PC-3 (cell line): ENCODE measurements at places on chromosomes 4 and X.

DNA sequence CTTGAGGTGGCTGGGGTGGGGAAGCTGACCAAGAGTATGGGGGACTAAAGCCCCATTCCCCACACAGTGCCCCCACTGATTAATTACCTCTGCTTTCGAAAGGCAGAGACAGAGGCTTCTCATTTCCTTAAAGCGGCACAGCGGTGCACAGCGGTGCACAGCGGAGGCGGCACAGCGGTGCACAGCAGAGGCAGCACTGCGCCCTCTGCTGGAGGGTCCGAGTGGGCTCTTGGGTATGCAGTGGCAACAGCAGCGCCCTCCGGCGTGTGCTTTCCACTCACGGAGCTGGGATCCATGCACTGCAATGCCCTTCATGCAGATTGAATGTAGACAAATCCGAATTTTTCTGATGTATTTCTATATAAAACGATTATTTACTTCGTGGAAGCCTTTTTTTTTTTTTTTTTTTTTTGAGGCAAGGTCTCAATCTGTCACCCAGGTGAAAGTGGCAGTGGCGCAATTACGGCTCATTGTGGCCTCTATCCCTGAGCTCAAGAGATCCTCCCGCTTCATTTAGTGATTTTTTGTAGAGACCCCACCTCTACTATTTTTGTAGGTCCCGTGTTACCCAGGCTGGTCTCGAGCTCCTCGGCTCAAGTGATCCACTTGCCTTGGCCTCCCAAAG is 19.7 kb upstream of the PRPS2 start:
- no peaks in the 10 kb centered on the region for H3K36me3 ChIP-seq
- 0 out of 2 replicates have a peak, but pooled peaks cover 6% of the 10 kb centered on the region for H3K27me3 ChIP-seq
- H3K4me3 ChIP-seq = peak overlapping the region; percentile 59; the same call in 1 of the 2 replicates

- no peaks in the 10 kb centered on the region for H3K4me1 ChIP-seq
- H3K36me3 ChIP-seq = no peaks in the 10 kb centered on the region
- no peak overlapping the region for H3K27ac ChIP-seq
- H3K27me3 ChIP-seq = no peaks in the 10 kb centered on the region
- H3K4me3 ChIP-seq = no peak overlapping the region
- DNase-seq = no peak
Measured at GRCh38 chr4:149891426-149891825, 75.8 kb upstream of the IQCM start.

- H3K36me3 ChIP-seq = no peaks in the 10 kb centered on the region
- peaks cover 7% of the 10 kb centered on the region for H3K4me1 ChIP-seq
- no peak for DNase-seq
- H3K27me3 ChIP-seq = no peaks in the 10 kb centered on the region
Measured at GRCh38 chr4:128455480-128455879, 167.9 kb upstream of the PGRMC2 start.

DNA sequence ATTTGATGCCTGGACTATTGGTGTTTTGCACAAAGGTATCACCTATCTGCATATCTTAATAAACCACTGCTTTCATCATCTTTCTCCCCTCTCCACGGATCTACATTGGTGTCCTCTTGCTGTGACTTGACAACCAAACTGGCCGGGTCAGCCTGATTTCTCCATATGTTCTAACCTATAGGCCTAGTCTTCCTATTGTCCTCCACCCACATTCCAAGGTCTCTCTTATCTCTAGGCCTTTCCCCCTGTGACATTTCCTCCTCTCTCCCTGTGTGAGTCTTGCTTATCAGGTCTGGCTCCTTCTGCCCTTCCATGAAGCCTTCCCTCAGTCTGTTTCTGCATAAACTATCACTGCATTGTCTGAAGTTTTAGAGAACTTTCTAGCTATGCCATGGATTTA is 33.7 kb downstream of the ARHGAP24 start:
- H3K4me3 ChIP-seq = no peak overlapping the region
- no peak for DNase-seq
- no peaks in the 10 kb centered on the region for H3K36me3 ChIP-seq
- H3K27ac ChIP-seq = no peak overlapping the region
- no peaks in the 10 kb centered on the region for H3K4me1 ChIP-seq
- H3K27me3 ChIP-seq = no peaks in the 10 kb centered on the region

GRCh38 chr4:56972389-56972788 is 5.0 kb downstream of the NOA1 start:
- 0 out of 2 replicates have a peak, but pooled peaks cover 4% of the 10 kb centered on the region for H3K4me1 ChIP-seq
- H3K27ac ChIP-seq = no peak overlapping the region
- H3K36me3 ChIP-seq = peaks cover 55% of the 10 kb centered on the region
- H3K27me3 ChIP-seq = no peaks in the 10 kb centered on the region
- no peak overlapping the region for H3K4me3 ChIP-seq
- DNase-seq = no peak

DNA sequence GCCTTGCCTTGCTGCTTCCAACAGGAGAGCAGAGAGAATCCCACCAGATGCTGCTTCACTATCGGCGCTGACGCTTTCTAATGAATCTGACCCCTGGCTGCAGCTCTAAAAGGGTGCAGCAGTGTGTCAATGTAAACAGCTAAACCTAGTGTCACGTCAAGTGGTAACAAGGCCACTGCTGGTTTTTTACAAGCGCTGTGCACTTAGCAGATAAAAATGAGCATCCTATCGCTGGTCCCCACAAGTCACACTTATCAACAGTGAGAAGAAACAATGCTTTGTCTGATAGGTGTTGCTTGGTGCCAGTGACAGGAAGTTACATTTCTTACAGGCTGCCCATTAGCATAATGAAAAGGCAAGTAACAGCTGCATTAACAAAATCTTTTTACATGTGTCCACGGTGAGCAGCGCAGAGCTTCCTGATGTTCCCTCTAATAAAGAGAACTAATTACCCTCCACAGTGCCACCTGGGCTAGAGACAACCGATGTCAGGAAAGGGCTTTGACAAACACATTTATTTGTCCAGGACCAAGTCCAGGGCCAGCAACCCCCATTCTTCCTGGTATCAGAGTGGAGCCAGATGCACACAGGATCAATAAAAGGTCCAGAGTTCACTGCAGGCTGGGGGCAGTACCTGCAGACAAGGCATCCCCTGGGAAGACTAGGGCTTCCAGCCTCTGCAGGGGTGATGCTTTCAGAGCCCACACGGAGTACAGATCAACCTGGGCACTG is 176.0 kb downstream of the MGST2 start:
- H3K27me3 ChIP-seq = no peaks in the 10 kb centered on the region
- no peak overlapping the region for H3K27ac ChIP-seq
- no peaks in the 10 kb centered on the region for H3K36me3 ChIP-seq
- DNase-seq = no peak
- H3K4me3 ChIP-seq = no peak overlapping the region

- peaks cover 18% of the 10 kb centered on the region for H3K4me1 ChIP-seq
- peak within 1 kb of the TSS; percentile 69 for H3K4me3 ChIP-seq
- DNase-seq = peak; percentile 30
Measured at GRCh38 chrX:49162620-49163019, at the start of gene MAGIX. Gene MAGIX, plus strand, starts transcription at chrX:49162758. Its CDS starts 132 bp downstream, at chrX:49162890.

- H3K36me3 ChIP-seq = peaks cover 78% of the 10 kb centered on the region
- DNase-seq = no peak
- no peak overlapping the region for H3K27ac ChIP-seq
- H3K27me3 ChIP-seq = no peaks in the 10 kb centered on the region
- H3K4me3 ChIP-seq = no peak overlapping the region
Measured at GRCh38 chr4:143549928-143550327, 36.4 kb downstream of the SMARCA5 start.

- DNase-seq = no peak
- no peaks in the 10 kb centered on the region for H3K27me3 ChIP-seq
- H3K36me3 ChIP-seq = no peaks in the 10 kb centered on the region
Measured at GRCh38 chrX:71923516-71923915, 12.9 kb downstream of the NHSL2 start.

GRCh38 chrX:112613039-112613438 is 66.7 kb downstream of the LHFPL1 start:
- no peak overlapping the region for H3K27ac ChIP-seq
- no peaks in the 10 kb centered on the region for H3K4me1 ChIP-seq

- H3K4me1 ChIP-seq = no peaks in the 10 kb centered on the region
- no peaks in the 10 kb centered on the region for H3K27me3 ChIP-seq
- no peak for DNase-seq
- H3K4me3 ChIP-seq = no peak overlapping the region
Measured at GRCh38 chr4:103092245-103092644, 7.4 kb downstream of the BDH2 start.

DNA sequence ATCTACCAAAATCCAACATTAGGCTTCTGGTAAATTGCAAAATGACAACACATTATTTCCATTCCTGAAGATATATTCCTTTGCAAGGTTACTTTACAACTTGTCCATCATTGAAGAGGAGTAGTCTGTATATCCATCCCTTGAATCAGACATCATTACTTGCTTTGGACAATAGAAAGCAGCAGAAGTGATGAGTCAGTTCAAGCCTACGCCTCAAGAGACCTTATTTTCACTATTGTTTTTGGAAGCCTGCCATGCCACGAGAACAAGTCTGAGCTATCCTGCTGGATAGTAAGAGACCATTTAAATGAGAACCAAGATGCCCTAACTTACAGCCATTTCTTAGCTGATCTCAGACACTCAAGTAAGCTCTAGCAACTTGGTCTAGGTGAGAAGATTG is 246.0 kb upstream of the HHIP start:
- no peaks in the 10 kb centered on the region for H3K27me3 ChIP-seq
- H3K4me1 ChIP-seq = peaks cover 4% of the 10 kb centered on the region; the same call in 1 of the 2 replicates
- H3K36me3 ChIP-seq = no peaks in the 10 kb centered on the region
- no peak overlapping the region for H3K4me3 ChIP-seq
- DNase-seq = peak; percentile 93
- H3K27ac ChIP-seq = no peak overlapping the region

DNA sequence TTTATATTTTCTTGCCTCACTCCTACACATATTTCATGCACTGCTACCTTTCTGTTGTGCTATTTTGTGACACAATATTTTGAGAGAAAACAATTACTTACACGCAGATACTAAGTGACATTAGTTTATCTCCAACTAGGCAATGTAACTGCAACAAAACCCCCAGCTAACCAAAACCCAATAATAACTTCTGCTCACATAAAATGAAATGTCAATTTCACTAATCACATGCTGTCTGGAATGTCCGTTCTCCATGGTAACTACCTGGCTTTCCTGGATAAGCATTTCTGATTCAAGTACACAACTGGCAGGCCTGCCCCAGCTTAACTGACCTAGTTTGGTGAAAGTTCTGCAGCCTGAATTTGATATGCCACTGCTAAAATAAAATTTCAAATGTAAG is 313.5 kb downstream of the TMA16 start:
- no peaks in the 10 kb centered on the region for H3K36me3 ChIP-seq
- DNase-seq = no peak
- no peak overlapping the region for H3K4me3 ChIP-seq
- no peaks in the 10 kb centered on the region for H3K27me3 ChIP-seq

GRCh38 chr4:178258603-178259002 is 816.4 kb upstream of the AGA start:
- no peak overlapping the region for H3K27ac ChIP-seq
- H3K27me3 ChIP-seq = no peaks in the 10 kb centered on the region
- DNase-seq = no peak
- H3K4me1 ChIP-seq = no peaks in the 10 kb centered on the region
- no peak overlapping the region for H3K4me3 ChIP-seq
- H3K36me3 ChIP-seq = no peaks in the 10 kb centered on the region

- DNase-seq = no peak
- no peak overlapping the region for H3K4me3 ChIP-seq
- H3K4me1 ChIP-seq = peaks cover 13% of the 10 kb centered on the region
- peaks cover 10% of the 10 kb centered on the region; the same call in 1 of the 2 replicates for H3K36me3 ChIP-seq
- no peaks in the 10 kb centered on the region for H3K27me3 ChIP-seq
- H3K27ac ChIP-seq = no peak overlapping the region
Measured at GRCh38 chr4:2910409-2910808, 52.8 kb downstream of the NOP14 start.

GRCh38 chr4:174349156-174349555 is 65.4 kb downstream of the CEP44 start:
- no peaks in the 10 kb centered on the region for H3K4me1 ChIP-seq
- H3K27ac ChIP-seq = no peak overlapping the region
- DNase-seq = no peak
- no peak overlapping the region for H3K4me3 ChIP-seq
- no peaks in the 10 kb centered on the region for H3K36me3 ChIP-seq
- H3K27me3 ChIP-seq = no peaks in the 10 kb centered on the region

DNA sequence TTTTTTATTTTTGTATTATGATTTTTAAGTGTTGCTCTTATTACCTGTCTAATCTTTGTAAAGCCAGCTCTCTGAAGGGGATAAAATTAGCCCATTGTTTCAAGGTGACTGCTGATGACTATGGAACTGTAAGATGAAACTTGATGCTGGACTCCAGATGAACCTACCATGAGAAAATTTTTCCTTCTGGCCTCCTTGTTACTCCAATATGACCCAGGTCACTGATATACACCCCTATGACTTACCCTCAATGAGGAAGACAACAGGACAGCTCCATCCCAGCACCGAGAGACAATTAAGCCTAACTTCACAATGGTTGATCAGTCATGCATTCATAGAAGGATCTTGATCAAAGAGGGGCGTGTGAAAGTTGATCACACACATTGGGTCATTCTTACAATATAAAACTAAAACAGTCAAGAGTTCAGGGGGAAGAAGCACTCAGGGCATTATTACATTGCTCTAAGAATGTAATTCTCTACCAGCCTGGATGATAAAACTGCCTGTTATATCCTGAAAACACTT is 230.8 kb upstream of the AGTR2 start:
- H3K4me1 ChIP-seq = peaks cover 5% of the 10 kb centered on the region
- H3K36me3 ChIP-seq = no peaks in the 10 kb centered on the region
- no peaks in the 10 kb centered on the region for H3K27me3 ChIP-seq
- DNase-seq = no peak
- H3K4me3 ChIP-seq = no peak overlapping the region
